ENCODE measurements at places on chromosomes 12 and 14. TPM values are rescaled to one million over a fixed set of nuclear protein-coding genes. Genes with fewer than 3 reads are reported as not detected.

The AVPR1A gene
- total RNA-seq: 17.2 TPM

The PPP1R36 gene
- 4.6 TPM for total RNA-seq

The GLI1 gene
- 4.2 TPM for total RNA-seq

The GDF3 gene
- total RNA-seq: not detected

The CLEC14A gene
- 18.6 TPM for total RNA-seq

The SLC41A2 gene
- total RNA-seq: 7.8 TPM

DNA sequence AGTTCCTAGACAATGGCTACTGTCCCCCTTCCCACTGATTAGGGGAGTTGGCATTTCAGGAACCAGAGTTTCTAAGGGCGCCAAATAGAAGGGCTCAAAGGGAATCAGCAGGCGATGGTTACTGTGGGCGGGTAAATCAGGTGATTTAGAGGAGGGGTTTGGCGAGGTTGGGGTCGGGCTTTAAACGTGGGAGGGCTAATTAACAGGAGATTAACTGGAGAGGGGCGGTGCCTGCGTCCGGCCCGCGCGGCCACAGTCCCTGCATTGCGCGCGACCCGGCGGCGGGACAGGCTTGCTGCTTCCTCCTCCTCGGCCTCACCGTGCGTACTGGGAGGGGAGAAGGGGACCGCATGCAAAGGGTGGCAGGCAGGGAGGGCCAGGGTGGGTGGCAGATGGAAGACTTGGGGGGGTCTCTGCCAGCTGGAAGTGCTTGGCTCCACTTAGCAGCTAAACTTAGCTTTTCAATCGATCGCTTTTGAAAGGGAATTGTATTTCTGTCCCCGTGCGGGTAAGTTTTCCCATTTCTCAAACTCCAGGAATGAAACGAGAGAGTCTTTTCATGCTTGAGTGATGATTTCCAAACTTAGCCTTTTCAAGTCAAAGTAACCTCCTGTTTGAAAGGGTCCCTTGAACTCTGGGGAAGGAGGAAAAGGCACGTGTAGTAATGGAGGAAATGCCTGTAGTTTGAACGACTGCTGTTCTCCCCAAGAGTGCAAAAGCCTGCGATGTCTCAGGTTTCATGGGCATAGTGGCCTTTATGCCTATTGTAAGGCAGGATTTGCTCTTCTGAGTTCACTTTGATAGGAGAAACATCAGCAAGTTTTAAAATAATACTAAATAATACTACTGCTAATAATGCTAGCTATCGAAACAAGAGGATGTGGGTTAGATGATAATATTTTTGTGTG is at the start of gene MGST1:
Gene MGST1, plus strand, starts transcription at position 255 of the 908 bp plus-strand sequence. CDS start 6,608 bp downstream, outside the sequence.
- DNase-seq: peak; percentile 78

DNA sequence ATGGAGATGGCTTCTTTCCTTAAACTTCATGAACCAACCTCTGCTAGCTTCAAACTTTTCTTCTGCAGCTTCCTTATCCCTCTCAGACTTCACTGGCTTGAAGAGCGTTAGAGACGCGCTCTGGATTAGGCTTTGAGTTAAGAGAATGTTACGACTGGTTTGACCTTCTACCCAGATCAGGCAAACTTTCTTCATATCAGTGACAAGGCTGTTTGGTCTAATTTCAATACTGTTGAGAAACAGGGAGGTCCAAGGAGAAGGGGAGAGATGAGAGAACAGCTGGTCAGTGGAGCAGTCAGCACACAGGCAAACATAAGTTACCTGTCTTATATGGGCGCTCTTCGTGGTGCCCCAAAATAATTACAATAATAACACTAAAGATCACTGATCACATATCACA is 14.9 kb downstream of the SCAF11 start:
- DNase-seq: no peak

DNA sequence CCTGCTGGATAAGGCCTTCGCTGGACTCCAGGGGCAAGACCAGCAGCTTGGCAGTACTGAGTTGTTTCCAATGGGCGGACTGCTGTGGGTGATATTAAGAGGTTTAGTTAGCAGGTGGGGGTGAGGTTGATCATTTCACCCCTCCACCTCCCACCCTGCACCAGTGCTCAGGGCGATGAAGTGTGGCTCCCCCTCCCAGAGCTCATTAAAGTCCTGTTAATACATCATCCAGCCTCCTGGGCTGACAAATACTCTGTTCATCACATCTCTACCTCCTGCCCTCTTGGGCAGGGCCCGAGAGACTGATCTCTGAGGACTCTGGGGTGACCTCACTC is 2.4 kb upstream of the FIGNL2 start:
- no peak for DNase-seq

DNA sequence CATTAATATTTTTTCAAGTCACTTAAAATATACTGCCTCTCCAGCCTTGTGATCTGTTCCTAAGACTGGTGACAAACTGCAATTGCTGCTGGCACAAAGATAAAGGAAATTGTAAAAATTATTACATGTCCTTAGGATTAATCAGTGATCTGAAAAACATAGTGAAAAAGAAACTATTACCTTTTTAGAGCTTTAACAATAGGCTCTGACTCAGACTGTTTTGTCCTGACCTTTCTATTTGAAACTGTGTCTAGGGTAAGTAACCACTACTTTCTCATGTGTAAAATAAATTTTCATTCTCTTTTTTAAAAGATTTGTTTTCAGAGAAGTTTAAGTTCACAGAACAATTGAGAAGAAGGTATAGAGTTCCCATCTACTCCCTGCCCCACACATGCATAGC is 80.4 kb upstream of the CLEC14A start:
- DNase-seq: no peak

DNA sequence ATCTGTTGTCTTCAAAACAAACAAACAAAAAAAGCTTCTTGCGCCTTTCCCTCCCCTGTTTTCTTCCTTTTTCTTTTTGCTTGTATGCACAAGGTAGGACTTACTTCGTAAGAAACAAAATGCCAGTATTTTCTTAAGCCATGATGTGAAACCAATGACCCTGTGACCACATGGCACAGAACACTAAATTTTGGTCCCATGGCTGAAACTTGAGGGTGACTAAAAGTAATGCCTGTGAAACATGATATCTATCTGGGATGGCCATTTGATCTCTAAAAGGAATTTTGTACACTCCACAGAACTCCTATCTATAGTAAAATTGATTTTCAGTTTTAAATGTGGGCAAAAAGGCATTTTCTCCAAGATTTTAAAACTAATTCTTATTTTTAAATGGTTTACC is 63.6 kb downstream of the PAPOLA start:
- no peak for DNase-seq

- no peak for DNase-seq
Measured at GRCh38 chr12:98446682-98447081, 68.7 kb upstream of the TMPO start.

DNA sequence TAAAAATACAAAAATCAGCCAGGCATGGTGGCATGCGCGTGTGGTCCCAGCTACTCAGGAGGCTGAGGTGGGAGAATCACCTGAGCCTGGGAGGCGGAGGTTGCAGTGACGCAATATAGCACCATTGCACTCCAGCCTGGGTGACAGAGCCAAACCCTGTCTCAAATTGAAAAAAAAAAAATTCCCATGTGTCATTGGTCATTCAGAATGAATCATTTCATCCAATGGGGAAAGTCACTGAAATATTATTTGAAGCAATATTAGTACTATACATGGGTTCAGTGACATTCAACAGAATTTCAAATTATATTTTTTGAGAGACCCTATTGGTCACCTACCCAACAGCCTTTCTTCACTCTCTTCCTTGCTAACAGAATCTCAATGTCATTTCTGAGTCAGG is 276.1 kb downstream of the ITPR2 start:
- no peak for DNase-seq

DNA sequence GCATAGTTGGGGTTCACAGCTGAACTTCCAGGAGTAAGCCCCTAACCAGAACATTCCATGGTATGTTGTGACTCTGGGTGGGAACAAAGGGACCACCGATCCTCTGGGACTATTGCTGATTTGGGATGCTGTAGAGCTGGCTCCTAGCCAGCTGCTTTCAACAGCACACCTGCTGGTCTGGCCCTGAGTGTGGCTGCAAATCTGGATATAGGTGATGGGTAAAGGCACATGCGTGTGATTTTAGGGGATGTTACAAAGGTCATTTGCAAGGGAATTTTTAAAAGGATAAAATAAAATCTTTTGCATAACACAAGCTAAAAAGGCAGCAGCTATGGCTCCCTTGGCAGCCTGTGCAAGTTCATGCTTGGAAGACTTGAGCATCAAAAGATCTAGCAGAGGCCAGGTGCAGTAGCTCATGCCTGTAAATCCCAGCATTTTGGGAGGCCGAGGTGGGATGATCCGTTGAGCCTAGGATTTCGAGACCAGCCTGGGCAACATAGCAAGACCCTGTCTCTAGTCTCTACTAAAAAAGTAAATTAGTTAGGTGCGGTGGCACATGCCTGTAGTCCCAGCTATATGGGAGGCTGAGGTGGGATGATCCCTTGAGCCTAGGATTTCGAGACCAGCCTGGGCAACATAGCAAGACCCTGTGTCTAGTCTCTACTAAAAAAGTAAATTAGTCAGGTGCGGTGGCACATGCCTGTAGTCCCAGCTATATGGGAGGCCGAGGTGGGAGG is 1.6 kb downstream of the ALDH2 start:
- no peak for DNase-seq

GRCh38 chr14:95808371-95808770 is 68.3 kb upstream of the TUNAR start:
- no peak for DNase-seq

DNA sequence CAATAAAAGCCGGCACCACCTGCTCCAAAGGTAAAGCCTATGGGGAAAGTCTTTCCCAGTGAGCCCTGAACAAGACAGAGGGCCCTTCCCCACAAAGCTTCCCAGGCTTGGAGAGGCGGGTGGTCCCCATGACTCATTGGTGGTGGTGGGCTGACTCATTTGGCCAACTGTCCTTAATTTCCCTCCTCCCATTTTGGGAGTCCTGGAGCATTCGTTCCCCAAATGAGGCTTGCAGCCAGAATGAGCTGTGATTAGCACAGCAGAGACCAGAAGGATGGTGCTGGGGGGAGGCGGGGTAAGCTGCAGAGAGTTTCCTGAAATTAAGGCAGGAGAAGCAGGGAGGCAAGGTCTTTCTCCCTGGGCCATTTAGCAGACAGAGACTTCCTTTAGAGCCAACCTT is 241.7 kb downstream of the DPF3 start:
- no peak for DNase-seq

DNA sequence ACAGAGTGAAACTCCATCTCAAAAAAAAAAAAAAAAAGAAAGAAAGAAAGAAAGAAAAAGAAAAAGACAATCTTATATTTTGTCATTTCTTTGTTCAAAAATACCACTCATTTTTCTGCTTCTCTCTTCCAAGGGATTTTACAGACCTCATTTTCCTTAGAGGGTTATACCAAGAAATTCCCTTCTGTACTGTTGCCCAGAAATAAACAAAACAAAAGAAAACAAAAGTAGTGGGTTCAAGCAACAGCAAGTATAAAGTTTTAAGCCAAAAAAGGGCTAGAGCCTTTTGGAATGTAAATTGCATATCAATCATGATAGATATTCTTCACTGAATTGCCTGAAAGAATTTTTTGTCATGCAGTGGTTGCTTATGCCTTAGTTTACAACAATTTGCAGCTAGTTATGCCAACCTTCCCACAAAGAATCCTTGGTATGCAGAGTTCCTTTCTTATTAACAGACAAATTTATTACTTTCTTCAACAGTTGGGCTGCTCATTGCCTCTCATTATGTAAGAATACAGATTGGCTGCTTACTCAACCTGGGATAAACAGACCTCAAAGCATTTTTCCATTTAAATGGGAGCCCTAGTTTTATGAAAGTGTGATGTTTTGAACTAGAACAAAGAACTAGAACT is 129.1 kb upstream of the PPFIA2 start:
- DNase-seq: no peak

DNA sequence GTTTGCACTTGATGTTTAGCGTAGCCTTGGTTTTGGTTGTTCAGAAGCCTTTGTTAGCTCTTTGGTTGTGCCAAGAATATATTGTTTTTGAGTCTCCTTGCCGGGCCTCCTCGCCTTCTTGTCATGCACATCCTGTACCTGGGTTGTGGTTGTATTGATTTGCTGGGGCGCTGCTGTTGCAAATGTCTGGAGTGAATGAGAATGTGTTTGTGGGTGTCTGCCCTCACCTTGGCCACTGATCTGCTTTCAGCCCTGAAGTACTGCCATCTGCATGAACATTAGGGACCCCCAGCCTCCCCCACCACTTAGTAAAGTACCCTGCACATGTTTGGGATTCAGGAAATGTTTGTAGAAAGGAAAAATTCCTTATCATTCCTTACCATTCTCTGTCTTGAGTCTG is 16.5 kb downstream of the PRKCH start:
- no peak for DNase-seq

- DNase-seq: no peak
Measured at GRCh38 chr14:95695051-95695450, 8.8 kb downstream of the TCL1B start.

GRCh38 chr12:57641699-57642442 is 8.9 kb upstream of the B4GALNT1 start:
- DNase-seq: no peak

DNA sequence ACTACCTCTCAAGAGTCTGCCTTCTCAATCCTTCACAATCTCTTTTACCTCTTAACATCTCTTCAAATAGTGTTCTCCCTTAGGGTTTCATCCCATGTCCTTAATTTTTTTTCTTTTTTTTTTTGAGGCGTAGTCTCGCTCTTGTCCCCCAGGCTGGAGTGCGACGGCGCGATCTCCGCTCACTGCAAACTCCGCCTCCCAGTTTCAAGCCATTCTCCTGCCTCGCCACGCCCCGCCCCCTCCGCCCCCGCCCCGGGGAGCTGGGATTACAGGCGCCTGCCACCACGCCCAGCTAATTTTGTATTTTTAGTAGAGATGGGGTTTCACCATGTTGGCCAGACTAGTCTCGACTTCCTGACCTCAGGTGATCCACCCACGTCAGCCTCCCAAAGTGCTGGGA is 7.0 kb upstream of the BCAT1 start:
- DNase-seq: no peak

Measured in ureter (tissue), 1 donor.